ENCODE measurements at places on chromosomes 12 and 14. TPM values are rescaled to one million over a fixed set of nuclear protein-coding genes. Genes with fewer than 3 reads are reported as not detected.

The C14orf39 gene
- polyA plus RNA-seq: not detected

The AKAP5 gene
- 0.04 TPM for polyA plus RNA-seq

The YBX3 gene
- 433 TPM for polyA plus RNA-seq

The GLT8D2 gene
- polyA plus RNA-seq: 1.6 TPM
